ENCODE measurements at places on chromosomes 6 and 20. TPM values are rescaled to one million over a fixed set of nuclear protein-coding genes. Genes with fewer than 3 reads are reported as not detected.

- DNase-seq: no peak
Measured at GRCh38 chr20:52754366-52754765, 217.8 kb upstream of the TSHZ2 start.

GRCh38 chr20:6504826-6505225 lies 262.7 kb upstream of the BMP2 start:
- DNase-seq: no peak

DPPA5 gene
- not detected for total RNA-seq

DNA sequence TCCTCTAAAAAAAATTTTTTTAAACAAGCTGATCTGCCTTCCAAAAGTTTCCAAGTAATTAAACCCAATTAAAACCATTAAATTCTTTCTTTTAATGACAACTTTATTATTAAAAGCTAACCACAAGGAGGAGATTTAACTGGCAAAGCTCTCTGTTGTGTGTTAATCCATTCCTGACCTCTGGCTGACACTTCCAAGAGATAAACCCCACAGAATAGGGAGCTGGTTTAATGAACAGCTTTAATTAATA lies 230.8 kb downstream of the EYA2 start:
- DNase-seq: no peak

DCBLD1 gene
- 1.5 TPM for total RNA-seq

DNA sequence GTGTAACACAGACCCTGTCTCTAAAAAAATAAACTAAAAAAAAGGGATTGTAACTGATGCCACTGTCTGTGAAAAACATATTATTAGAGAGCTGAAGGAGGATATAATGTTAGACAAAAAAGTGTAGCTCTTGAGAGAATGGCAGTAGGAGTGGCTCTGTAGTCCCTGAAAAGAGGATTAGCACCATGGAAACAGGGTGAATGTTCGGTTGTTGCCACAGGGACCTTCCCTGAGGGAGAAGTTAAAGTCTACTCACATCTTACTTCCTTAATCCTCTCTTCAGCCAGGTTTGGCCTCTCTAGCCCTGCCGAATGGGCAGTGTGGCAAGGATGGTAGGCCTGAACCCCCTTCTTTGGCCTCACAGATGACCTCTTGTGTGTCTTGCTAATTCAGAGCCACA lies 12.1 kb downstream of the SCAND1 start:
- peak; percentile 56 for DNase-seq

DNA sequence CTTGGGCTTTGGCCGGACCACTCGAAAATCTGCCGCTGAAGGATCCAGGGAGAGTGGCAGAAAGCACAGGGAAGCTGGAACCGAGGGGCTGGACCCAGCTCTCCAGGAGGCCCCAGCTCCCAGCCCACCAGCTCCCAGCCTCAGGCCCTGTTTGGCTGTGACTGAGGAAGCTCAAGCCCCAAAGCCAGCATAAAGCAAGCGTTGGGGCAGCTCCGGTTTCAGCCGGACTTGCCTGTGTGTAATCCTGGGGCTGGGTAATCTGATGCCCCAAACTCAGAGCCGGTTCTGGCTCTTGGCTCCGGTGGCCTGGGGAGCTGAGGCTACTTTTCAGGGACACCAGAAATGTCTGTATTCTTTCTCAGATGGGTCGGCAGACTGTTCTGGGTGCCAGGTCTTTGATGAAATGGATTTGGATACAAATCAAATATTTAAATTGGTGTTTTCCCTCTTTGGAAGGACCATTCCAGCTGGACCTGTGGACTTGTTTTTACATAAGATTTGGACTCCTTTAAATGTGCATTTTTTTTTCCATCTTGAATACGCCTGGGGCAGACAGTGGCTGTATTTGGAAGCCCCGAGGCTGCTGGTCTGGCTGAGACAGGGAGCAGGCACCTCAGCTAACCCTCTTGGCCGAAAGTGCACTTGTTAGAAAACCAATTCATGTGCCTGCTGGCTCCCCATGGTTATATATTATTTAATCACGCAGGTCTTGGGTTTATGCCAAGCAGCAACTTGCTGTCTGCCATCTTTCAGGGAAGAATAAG lies 29.7 kb downstream of the RPP40 start:
- DNase-seq: peak; percentile 59

GRCh38 chr20:33431797-33432381 lies 11.7 kb downstream of the SNTA1 start:
- no peak for DNase-seq

- no peak for DNase-seq
Measured at GRCh38 chr6:52539607-52540006, 37.3 kb downstream of the TRAM2 start.

DNA sequence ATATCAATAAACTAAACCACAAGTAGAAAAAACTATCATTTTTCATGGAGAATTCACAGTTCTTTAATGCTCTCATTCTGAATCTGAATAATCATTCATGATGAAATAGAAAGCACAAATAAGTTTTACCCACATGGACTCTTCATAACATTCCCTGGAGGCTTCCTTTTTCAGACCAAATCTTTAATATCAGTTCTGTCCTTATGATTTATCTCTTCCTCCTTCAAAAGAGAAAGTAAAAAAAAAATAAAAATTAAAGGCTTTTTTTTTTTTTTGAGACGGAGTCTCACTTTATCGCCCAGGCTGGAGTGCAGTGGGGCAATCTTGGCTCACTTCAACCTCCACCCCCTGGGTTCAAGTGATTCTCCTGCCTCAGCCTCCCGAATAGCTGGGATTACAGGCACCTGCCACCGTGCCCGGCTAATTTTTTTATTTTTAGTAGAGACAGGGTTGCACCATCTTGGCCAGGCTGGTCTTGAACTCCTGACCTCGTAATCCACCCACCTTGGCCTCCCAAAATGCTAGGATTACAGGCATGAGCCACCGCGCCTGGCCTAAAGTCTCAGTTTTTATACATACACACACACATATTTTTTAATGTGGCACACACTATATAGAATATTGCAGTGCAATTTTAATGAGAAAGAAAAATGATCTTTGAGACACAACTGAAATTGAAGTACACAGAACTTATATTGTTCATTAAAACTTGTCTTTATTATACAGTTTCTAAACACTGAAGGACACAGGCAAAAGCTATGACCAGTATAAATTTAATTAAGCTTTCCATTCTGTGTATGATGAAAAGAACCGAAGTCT lies 31.9 kb upstream of the ZNF217 start:
- no peak for DNase-seq

GSTA2 gene
- not detected for total RNA-seq

- no peak for DNase-seq
Measured at GRCh38 chr20:20366551-20366875, 1.4 kb upstream of the INSM1 start.

TCF21 gene
- total RNA-seq: not detected

DNA sequence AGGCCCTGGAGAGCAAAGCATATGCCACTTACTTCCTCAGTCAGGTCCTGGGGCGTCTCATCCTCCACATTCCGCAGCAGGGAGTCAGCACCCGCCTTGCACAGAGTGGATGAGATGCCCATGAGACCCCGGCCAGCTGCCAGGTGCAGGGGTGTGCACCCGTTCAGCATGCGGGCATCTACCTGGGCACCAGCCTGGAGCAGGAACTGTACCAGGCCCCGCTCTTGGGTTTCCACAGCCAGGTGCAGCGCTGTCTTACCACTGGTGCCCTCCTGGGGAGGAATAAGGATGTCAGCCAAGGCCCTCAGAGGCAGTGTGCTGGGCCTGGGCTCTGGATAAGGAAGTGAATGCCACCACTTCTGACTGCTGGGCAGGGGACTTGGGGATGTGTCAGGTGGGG lies 2.7 kb upstream of the SLC35B2 start:
- no peak for DNase-seq

DNA sequence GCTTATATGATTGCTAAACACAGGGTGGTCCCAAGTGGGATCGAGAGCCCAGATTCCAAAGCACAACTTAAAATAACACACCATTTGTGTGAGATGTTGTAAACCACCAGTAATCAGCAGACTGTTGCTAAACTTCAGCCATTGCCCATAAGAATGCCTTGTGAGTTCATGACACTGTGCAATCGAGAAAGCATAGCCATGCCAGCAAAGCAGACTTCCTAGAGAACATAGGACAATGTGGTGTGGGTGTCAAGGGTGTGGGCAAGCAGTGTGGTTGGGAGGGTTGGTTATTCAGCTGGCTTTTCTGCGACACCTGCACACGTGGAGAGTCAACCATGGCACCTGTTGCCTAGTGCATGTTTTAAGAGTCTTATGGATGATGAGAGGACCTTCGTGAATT lies 16.1 kb upstream of the CALHM6 start:
- DNase-seq: no peak

- DNase-seq: no peak
Measured at GRCh38 chr20:16063881-16064280, 509.4 kb downstream of the KIF16B start.

GRCh38 chr6:2680264-2680922 lies 70.3 kb downstream of the MYLK4 start:
- DNase-seq: no peak

RSPO3 gene
- total RNA-seq: 0.39 TPM

PEX6 gene
- 25.9 TPM for total RNA-seq

DNA sequence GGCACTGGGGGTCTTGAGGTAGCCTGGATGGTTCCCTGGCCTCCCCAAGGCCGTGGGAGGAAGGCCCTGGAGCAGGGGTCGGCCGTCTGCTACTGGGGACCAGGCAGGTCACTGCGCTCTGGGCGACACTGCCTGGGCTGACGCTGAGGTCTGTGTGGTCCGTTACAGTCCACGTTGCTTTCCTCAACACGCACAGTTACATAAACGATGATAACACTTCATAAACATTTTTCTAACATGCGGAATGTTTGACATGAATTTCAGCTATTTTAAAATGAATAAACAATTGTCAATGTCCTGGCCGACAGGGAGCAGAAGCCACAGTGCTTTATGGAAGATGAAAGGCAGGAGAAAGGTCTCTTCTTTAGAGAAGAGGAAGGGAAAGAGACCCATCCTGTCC lies 10.2 kb upstream of the RBBP8NL start:
- DNase-seq: no peak

DNA sequence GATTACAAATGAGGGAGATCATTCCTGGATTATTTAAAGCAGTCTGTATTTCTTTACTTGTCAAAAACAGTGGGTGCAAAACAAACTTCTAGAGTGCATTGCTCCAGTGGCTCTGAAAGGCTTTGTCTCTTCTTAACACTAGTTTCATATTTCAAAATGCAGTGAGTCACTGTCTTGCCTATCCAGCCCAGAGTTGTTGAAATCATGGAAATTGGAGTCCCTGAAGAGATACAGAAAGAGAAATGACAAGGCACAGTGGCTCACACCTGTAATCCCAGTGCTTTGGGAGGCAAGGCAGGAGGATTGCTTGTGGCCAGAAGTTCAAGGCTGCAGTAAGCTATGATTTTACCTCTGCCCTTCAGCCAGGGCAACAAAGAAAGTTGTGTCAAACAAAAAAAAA lies 11.3 kb downstream of the SLC2A12 start:
- DNase-seq: peak; percentile 16

CRIP3 gene
- 2.4 TPM for total RNA-seq

- no peak for DNase-seq
Measured at GRCh38 chr6:143621159-143621873, 56.4 kb upstream of the PHACTR2 start.

- DNase-seq: no peak
Measured at GRCh38 chr6:1622220-1622850, 12.6 kb downstream of the FOXC1 start.

GRCh38 chr6:165634101-165634880 lies 28.8 kb downstream of the PDE10A start:
- DNase-seq: no peak

PLN gene
- total RNA-seq: not detected

DNA sequence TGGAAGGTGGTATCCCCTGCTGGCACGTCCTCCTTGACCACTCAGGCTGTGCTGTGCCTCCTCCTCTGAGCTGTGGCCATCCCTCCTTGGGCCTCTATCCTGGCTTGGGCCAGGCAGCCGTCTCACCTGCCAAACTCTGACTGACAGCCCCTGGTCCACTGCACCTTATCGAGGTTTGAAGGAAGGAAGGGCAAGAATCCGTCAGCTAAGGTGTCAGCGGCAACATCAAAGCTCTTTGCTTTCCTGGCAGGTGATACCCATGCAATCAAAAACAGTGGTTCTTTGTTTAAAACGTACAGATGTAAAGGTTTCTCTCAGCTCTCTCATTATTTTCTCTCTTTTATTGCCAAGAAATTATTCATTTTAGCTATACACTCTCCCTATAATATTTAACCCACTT lies 203.9 kb downstream of the TBXT start:
- no peak for DNase-seq

DNA sequence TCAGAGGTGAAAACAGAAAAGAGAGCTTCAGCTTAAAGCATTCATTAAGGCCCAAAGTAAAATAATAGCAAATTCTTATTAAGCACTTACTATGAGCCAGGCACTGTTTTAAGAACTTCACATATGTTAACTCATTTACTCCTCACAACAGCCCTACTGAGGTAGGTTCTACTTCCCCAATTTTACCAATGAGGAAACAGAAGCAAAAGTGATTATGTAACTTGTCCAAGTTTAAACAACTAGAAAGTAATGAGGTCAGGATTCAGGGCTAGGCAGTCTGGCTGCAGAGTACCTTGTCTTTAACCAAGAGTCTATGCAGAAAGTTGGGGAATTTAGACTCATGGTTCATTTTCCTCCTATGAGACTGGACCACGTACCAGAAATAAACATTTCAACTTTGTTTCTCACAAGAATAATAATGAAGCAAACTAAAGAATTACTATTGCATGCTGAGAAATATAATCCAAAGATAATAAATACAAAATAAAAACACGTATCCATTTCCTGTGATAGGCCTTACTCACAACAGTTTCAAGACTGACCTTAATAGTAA lies 3.8 kb downstream of the COL21A1 start:
- no peak for DNase-seq

GRCh38 chr6:1995636-1996035 lies 249.8 kb downstream of the GMDS start:
- DNase-seq: no peak

HLA-DQA2 gene
- total RNA-seq: not detected

FUCA2 gene
- total RNA-seq: 11.4 TPM

- DNase-seq: no peak
Measured at GRCh38 chr6:45881705-45882467, 133.8 kb downstream of the CLIC5 start.

- DNase-seq: no peak
Measured at GRCh38 chr6:15410752-15411151, 164.9 kb downstream of the JARID2 start.

R3HDML gene
- total RNA-seq: not detected

GRCh38 chr6:102488729-102489128 lies 1095.2 kb downstream of the GRIK2 start:
- no peak for DNase-seq

SLC22A23 gene
- 6.2 TPM for total RNA-seq

GRCh38 chr20:57464642-57465211 lies 60.2 kb downstream of the CTCFL start:
- DNase-seq: peak; percentile 31

GRCh38 chr6:76120302-76120701 lies 47.8 kb upstream of the IMPG1 start:
- no peak for DNase-seq

GRCh38 chr20:20694591-20694990 lies 17.9 kb downstream of the RALGAPA2 start:
- DNase-seq: no peak

Data from A673 (cell line).